ENCODE measurements at places on chromosomes 4 and X.

- DNase-seq = peak; percentile 29
Measured at GRCh38 chr4:4761128-4761982, 98.1 kb upstream of the MSX1 start.

DNA sequence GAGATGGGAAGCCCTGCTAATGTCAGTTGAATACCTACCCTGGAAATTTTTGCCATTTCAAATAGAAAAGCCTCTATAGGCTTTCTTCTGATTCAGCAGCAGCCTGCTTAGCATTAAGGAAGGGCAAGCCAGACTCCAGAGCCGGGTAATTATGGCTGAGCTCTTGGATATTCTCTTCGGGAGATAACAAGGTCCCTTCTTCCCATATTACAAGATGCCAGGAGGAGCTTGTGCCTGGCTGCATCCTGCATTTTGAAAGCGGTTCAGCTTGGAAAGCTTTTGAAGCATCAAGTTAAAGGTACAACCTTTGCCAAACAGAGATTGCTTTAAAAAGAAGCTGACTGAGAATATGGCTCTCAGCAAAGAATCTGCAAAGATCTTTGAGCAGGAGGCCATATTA lies 399.6 kb upstream of the RPS6KA3 start:
- DNase-seq = no peak

- no peak for DNase-seq
Measured at GRCh38 chr4:44538534-44538933, 89.9 kb upstream of the KCTD8 start.

GRCh38 chr4:106679063-106679462 lies 310.5 kb upstream of the GIMD1 start:
- DNase-seq = no peak

DNA sequence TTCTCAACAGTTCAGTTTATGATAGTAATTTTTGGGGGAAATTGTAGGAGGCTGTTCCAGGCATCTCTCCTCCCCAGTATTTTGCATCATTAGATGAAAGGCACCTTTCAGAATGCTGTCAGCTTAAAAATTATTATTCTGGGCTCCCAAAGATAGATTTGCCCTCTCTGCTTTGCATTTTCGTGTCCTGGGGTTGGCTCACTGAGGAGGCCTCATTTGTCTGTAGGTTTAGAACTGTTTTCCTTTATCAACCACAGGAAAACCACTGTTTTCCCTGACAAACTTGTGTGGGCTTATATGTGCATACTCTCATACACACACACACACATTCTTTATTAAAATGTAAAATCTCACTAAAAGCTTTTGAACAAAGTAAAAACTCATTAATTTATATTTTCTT lies 197.2 kb upstream of the VCX3A start:
- DNase-seq = no peak

Data from GM06990 (cell line).